Right forelimb (tissue), 1 donor: ENCODE measurements at places on chromosomes 7 and 10.

DNA sequence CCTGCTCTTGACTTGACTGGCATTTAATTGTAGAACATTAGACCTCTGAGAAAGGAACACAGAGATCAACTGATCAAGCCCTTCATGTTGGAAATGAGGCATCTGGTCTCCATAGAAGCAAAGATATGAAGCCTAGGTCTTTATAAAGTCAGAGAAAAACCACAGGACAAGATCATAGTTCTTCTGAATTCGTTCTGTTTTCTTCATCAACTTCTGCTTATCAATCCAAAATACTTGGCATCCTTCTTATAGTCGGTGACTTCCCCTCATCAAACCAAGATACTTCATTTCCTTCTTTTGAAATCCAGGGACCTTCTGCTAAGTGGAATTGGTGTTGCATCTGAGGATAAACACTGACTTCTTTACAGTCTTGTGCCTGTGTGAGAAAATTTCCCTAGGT is 77.1 kb upstream of the PRKCQ start:
- DNase-seq = no peak

GRCh38 chr7:19437446-19437845 is 271.4 kb downstream of the POLR1F start:
- DNase-seq = no peak

- DNase-seq = no peak
These were observed 8.1 kb upstream of the PRKG1 start for GRCh38 chr10:51066231-51066630.

- no peak for DNase-seq
These were observed 35.0 kb downstream of the PIK3AP1 start for GRCh38 chr10:96685306-96685705.

- no peak for DNase-seq
These were observed 14.1 kb upstream of the LAMB1 start for GRCh38 chr7:108016841-108017775.

GRCh38 chr7:153072806-153073205 is 313.3 kb downstream of the ACTR3B start:
- no peak for DNase-seq

GRCh38 chr10:5557799-5558771 is 33.3 kb downstream of the CALML3 start:
- DNase-seq = peak; percentile 24

DNA sequence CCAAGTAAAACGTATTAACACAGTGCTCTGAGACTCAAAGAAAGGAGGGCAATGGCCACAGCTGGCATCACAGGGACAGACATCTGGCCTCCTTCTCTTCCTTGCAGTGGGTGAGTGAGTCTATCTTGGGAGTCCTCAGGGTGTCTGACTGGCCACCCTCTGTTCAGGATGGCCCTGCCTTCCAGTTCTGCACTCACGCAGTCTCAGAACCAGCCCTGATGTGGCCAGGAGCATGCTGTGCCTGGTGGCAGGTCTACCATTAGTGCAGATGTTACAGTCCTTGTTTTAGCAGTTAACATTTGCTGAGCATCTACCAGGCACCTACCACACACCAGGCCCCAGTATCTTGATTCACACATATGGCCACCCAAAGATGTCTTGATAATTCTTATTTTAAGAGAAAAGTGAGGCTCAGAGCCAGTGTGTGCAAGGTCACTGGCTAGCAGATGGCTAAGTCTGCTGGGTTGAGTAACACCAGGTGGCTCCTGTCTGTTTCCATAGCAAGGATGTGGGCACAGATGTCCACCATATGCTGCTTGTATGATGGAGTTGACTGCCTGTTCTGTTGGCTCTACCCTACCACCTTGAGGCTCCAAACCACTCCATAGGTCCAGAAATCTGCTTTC is 23.2 kb upstream of the ARHGAP22 start:
- DNase-seq = no peak

- peak; percentile 43 for DNase-seq
These were observed 129.2 kb upstream of the CDCA7L start for GRCh38 chr7:22074897-22075296.

GRCh38 chr7:142248-142941 is 50.0 kb upstream of the FAM20C start:
- DNase-seq = no peak

DNA sequence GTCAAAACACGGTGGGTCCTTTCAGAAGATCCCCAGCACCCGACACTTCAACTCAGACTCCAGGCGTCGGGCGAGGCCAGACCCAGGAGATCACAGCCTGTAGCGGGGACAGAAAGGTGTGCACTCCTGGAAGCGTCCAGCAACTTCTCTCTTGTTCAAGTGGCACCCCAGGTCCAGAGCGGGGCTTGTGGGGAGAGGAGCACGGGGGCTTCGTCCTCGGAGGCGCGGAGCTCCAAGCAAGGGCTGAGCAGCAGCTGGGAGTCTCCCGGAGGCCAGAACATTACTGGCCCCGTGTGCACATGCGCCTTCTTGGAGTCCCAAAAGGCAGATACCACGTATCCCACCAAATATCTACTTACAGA is 54.9 kb downstream of the ZRANB1 start:
- no peak for DNase-seq

GRCh38 chr7:157033483-157034473 is 23.3 kb upstream of the MNX1 start:
- no peak for DNase-seq

GRCh38 chr10:13231190-13231589 is 3.0 kb downstream of the UCMA start:
- no peak for DNase-seq

DNA sequence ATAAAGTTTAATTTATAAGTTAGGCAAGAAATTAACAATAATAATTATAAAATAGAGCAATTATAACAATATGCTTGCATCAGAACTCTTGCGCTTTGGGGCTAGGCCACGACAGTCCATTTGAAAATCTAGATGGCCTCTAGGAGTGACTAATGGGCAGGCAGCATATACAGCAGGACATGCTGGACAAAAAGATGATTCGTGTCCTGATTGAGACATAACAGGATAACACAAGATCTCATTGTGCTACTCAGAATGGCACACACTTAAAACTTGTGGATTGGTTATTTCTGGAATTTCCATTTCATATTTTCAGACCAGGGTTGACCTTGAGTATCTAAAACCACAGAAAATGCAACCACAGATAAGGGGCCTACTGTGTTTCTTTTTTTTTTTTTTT is 27.5 kb downstream of the CTNNA3 start:
- no peak for DNase-seq

DNA sequence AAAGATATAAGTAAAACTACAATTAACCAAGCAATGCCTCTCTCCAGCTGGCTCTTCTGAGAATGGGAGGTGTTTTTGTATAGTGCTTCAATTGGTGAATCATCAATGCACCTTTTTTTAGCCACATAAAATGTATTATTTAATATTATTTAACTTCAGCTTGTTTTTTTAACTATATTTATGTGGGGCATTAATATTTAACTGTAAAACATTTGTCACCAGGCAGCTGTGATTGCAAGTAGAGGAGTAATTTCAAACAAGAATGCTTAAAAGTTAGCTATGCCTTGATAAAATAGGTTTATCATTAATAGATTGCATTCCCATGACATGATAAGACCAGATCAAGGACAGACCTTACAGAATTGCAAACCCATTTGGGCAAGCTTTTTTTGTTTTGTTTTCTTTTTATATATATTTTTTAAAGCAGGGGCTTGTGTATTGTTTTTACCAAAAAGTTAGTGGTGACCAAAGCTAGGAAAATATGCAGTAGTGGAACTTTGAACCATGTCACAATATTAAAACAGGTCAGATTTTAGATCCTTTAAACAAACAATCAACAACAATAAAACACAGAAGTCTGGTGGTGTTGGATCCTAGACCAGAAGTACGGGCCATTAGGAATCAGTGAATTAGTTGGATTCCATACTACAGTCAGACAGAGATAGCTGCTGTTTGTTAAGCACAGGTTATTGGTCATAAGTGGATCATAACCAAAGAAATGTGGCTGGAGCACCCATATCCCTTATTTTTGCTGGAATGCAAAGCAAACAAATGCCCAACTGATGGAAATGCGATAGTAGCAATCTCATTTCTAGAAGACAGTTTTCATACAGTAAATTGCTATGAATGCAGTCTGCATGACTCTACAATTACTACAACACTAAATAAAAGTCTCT is 2.9 kb downstream of the CAV2 start:
- no peak for DNase-seq
